ENCODE measurements at places on chromosomes 12 and 14. TPM values are rescaled to one million over a fixed set of nuclear protein-coding genes. Genes with fewer than 3 reads are reported as not detected.
A peak's percentile ranks its signal among the peaks of the same experiment; 100 is the strongest.

DNA sequence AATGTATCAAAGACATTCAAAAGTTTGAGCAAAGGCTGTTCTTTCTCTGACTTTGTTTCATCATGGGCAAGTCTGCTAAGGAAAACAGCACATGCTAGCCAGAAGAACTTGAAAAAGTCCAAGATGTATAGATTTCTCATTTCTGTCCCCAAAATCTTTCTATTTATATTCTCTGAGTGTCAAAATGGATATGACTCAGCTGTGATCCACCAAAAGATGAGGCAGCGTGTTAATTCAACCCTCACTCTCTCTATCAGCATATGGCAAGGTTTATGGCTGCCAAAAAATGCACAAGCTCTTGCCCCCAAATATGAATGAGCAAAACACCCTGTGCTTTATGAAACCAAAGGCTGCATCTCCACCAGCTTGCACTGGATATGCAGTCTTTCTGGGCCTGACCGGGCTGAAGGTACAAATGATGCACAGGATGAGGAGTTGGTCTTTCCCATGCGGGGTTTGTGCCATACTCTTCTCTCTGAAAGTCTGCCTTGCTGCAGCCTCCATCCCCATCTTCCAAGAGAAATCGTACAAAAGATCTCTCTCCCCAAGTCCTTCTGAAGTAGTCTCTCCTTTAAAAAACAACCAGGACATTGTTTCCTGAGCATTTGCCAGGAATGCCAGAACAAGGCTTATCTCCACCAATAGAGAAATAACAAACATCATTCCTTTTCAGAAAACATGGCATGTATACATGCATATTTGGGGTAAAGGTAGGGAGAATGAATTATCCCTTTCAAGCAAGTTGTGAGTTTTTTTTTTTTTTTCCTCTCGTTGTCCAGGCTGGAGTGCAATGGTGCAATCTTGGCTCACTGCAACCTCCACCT, 203.4 kb downstream of the TMX1 start:
- no peak for DNase-seq
- H3K4me1 ChIP-seq = no peaks in the 10 kb centered on the region
- no peaks in the 10 kb centered on the region for H3K36me3 ChIP-seq
- no peak overlapping the region for H3K4me3 ChIP-seq

GRCh38 chr12:46522071-46522470, 149.5 kb upstream of the SLC38A2 start:
- peaks cover 12% of the 10 kb centered on the region for H3K36me3 ChIP-seq
- no peak for DNase-seq
- no peaks in the 10 kb centered on the region for H3K27me3 ChIP-seq
- peaks cover 26% of the 10 kb centered on the region for H3K4me1 ChIP-seq
- no peak overlapping the region for H3K4me3 ChIP-seq

Gene NGB
- not detected for total RNA-seq

GRCh38 chr14:20334017-20334416, 938 bp upstream of the CCNB1IP1 start:
- H3K4me3 ChIP-seq = no peak overlapping the region
- H3K4me1 ChIP-seq = peaks cover 34% of the 10 kb centered on the region
- no peaks in the 10 kb centered on the region for H3K27me3 ChIP-seq
- DNase-seq = no peak

Gene WNT1
- not detected for total RNA-seq

GRCh38 chr14:82759656-82760055, 1226.0 kb upstream of the SEL1L start:
- no peaks in the 10 kb centered on the region for H3K27me3 ChIP-seq
- DNase-seq = no peak
- H3K36me3 ChIP-seq = peaks cover 4% of the 10 kb centered on the region
- H3K4me3 ChIP-seq = no peak overlapping the region

GRCh38 chr12:119096429-119097202, 82.1 kb upstream of the HSPB8 start:
- DNase-seq = no peak
- no peak overlapping the region for H3K4me3 ChIP-seq
- H3K4me1 ChIP-seq = no peaks in the 10 kb centered on the region
- peaks cover 23% of the 10 kb centered on the region for H3K27me3 ChIP-seq
- H3K27ac ChIP-seq = no peak overlapping the region

Gene PLA2G1B
- not detected for total RNA-seq

DNA sequence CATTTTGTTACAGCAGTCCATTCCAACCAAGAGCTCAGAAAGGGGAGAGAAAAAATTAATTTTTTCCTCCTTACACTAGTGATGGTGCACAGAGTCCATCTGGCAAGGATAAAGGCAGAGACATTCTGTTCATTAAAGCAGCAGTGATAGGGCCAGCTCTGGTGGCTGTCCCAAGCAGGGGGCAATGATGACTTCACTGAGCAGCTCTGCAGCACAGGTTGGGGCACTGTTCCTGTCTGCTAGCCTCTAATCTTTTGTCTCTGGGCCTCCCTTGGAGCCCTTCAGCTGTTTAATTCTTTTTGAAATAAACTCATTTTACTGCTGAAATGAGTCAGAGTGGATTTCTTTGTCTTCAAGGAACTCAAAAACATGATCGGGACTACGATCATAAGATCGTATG, 200.9 kb upstream of the PLXNC1 start:
- peaks cover 6% of the 10 kb centered on the region for H3K27me3 ChIP-seq
- H3K4me1 ChIP-seq = no peaks in the 10 kb centered on the region
- no peak overlapping the region for H3K4me3 ChIP-seq
- H3K27ac ChIP-seq = no peak overlapping the region
- no peak for DNase-seq

Gene CLEC1A
- total RNA-seq = not detected

Gene KRT73
- 0.52 TPM for total RNA-seq

DNA sequence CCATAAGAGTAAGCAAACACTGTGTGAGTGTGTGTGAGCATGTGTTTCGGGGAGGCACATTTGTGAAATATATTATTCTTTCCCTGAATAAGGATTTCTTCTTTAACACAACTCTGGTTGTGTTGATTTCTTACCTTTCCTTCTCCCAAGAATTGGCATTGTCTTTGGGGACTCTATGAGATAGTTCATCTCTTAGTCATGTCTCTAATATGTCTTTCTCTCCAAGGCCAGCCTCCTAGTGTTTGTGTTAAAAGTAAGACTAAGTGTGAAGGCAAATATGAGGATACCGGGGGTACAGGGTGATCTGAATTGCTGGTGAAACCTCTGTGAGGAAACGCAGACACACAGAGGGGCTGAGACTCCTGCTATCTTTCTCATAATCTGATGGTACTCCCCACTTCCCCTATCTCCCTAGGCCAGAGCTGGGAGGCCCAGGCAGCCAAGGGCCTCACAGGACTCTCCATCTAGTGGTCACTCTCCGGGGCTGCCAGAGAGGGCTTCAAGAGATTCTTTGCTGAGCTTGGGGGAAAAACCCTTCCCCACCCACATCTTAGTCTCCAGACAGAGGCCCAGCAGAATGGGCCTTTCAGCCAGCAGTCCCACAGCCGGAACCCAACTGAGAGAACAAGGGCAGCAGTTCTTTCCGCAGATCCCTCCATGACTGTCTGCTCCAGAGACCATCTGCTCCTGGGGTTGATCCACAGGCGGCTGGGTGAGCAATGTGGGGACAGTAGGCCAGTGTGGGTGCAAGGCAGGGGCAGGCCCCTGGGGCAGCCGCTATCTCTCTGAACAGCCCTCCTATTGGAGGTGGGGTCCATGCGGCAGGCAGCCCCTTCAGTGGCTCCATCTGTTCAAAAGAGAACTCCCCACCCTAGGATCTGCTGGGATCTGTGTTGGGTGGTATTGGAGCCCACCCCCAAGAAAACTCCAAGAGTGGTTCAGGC, 5.8 kb upstream of the HOXC12 start:
- DNase-seq = no peak
- peaks cover 64% of the 10 kb centered on the region for H3K27me3 ChIP-seq
- peaks cover 9% of the 10 kb centered on the region for H3K4me1 ChIP-seq
- peaks cover 5% of the 10 kb centered on the region for H3K36me3 ChIP-seq
- H3K4me3 ChIP-seq = no peak overlapping the region

DNA sequence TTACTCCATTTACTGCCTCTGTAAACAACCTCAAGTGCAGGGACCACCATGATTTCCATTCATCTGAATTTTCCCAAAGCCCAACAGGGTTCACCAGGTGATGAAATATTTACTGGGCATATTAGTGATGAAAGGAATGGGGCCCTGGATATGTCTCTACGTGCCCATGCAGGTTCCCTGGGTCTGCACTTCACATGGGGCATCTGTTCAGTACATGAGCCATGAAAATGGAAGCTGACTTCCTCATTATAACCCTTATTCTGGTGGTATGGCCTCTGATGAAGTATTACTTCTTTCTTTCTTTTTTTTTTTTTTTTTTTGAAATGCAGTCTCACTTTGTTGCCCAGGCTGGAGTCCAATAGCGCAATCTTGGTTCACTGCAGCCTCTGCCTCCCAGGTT, 26.5 kb upstream of the CORO1C start:
- DNase-seq = no peak
- H3K27ac ChIP-seq = no peak overlapping the region
- H3K4me1 ChIP-seq = no peaks in the 10 kb centered on the region
- no peak overlapping the region for H3K4me3 ChIP-seq

DNA sequence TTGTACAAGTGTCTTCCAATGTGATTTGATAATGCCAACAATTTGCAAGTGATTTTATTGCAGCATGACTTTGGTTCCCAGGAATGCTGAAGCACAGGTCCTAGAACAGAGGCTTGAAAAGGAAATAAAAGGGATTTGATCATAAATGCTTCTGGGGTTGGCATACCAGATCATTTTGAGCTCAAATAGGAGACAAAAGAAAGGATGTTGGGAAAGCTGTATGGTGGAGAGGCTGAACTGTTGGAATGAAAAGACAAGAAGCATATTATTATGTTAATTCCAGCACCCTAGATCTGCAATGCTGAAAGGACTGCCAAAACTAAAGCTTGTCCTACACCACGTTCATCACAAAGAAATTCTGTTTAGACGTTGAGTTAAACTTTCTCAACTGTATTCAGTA, 143.1 kb downstream of the BICD1 start:
- H3K27me3 ChIP-seq = no peaks in the 10 kb centered on the region
- peaks cover 5% of the 10 kb centered on the region for H3K4me1 ChIP-seq
- H3K36me3 ChIP-seq = no peaks in the 10 kb centered on the region
- no peak overlapping the region for H3K27ac ChIP-seq

Gene IL31
- not detected for total RNA-seq

- DNase-seq = peak; percentile 55
- no peaks in the 10 kb centered on the region for H3K27me3 ChIP-seq
- peak overlapping the region; percentile 27 for H3K4me3 ChIP-seq
- peaks cover 76% of the 10 kb centered on the region for H3K4me1 ChIP-seq
- H3K27ac ChIP-seq = peak overlapping the region; percentile 100
- H3K36me3 ChIP-seq = peaks cover 48% of the 10 kb centered on the region
Measured at GRCh38 chr14:61545726-61546455, 149.4 kb upstream of the HIF1A start.

GRCh38 chr12:65335021-65335714, 56.7 kb downstream of the MSRB3 start:
- peaks cover 9% of the 10 kb centered on the region for H3K27me3 ChIP-seq
- H3K4me1 ChIP-seq = no peaks in the 10 kb centered on the region
- H3K4me3 ChIP-seq = no peak overlapping the region
- H3K36me3 ChIP-seq = no peaks in the 10 kb centered on the region

Gene EFS
- total RNA-seq = not detected

- no peaks in the 10 kb centered on the region for H3K36me3 ChIP-seq
- no peaks in the 10 kb centered on the region for H3K27me3 ChIP-seq
- DNase-seq = no peak
- H3K27ac ChIP-seq = no peak overlapping the region
- peaks cover 12% of the 10 kb centered on the region for H3K4me1 ChIP-seq
- no peak overlapping the region for H3K4me3 ChIP-seq
Measured at GRCh38 chr14:22409006-22409405, 180.0 kb downstream of the DAD1 start.

GRCh38 chr14:32232481-32232880, 29.4 kb upstream of the RNU6-8 start:
- H3K4me1 ChIP-seq = no peaks in the 10 kb centered on the region
- H3K27ac ChIP-seq = no peak overlapping the region
- H3K4me3 ChIP-seq = no peak overlapping the region
- DNase-seq = no peak

Gene SLC4A8
- 6.3 TPM for total RNA-seq

DNA sequence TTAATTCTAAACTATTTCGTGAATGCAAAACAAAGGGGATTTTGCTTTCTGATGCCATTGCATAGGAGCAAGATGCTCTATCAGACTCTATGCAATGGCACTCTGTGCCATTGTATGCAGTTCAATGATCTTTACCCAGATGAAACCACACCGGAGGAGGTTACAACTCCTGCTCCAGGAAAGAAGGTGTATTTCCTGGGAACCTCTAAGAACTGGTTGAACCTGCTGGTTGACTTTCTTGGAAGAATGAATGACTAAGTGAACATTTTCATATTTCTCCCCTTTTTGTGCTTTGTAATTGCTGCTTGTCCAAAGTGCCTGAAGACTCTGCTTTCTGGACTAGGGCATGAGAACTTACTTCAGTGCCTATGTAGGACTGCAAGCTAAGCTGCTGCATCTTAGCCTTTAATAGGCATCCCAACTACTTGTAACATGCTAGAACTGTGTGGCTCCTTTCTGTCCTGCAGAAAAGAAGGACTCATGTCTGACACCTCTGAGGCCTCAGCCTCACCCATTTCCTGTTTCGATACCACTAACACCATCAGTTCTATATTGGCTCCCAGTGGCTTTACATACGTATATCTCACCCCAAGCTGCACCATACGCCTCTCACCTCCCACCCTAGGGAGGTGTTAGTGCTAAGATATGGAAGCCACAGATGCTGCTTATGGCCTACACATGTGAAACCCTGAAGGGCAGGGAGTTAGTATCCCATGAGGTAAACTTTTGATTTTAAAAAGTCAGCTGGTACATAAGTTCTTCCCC, 193.5 kb upstream of the CNOT2 start:
- H3K4me3 ChIP-seq = peak overlapping the region; percentile 57
- H3K27ac ChIP-seq = peak overlapping the region; percentile 17
- H3K36me3 ChIP-seq = peaks cover 9% of the 10 kb centered on the region
- peaks cover 55% of the 10 kb centered on the region for H3K4me1 ChIP-seq

Gene TBC1D30
- total RNA-seq = 1.1 TPM

Gene WASHC4
- total RNA-seq = 42.8 TPM

DNA sequence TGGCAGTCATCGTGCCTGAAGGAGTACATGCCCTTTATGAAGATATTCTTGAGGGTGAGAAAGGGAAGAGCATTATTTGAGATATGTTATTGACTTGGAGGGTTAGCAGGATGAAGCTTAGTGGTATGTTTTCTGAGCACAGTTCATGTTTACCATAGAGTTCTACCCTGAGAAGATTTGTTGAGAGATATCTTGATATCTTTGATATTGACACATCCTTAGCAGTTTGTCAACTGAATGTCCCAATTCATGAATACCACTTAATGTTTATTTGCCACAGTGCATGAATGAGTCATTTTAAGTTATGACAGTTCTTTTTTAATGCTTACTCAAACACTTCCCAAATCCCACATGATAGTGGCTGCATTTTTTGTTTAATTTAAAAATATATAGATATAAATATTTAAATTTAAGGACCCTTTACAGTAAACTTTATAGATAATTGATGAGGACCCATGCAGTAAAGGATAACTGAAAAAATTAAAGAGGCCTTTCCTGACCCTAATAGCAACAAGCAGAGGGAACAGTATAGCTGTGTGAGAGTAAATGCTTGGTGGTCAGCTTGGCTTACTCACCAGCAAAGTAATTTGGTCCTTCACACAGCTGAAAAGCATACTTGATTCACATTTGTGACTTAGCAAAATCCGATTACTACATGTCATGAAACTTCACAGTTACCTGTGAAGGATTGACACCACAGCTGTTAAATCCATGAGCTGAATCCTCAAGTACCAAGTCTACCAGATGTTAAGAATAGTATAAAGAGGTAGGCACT, 25.8 kb downstream of the SLC39A9 start:
- H3K4me3 ChIP-seq = no peak overlapping the region
- H3K4me1 ChIP-seq = peaks cover 22% of the 10 kb centered on the region
- peaks cover 15% of the 10 kb centered on the region for H3K36me3 ChIP-seq
- DNase-seq = no peak

- peaks cover 12% of the 10 kb centered on the region for H3K36me3 ChIP-seq
- no peaks in the 10 kb centered on the region for H3K4me1 ChIP-seq
- H3K27me3 ChIP-seq = peaks cover 10% of the 10 kb centered on the region
- H3K4me3 ChIP-seq = no peak overlapping the region
- DNase-seq = no peak
Measured at GRCh38 chr12:102675672-102676071, 195.3 kb upstream of the IGF1 start.

All from natural killer cell treated with Interleukin-12 subunit alpha and Interleukin-12 subunit beta and Interleukin-15 and Interleukin-18, amount 100 ng/mL, for 72 hours (primary cell).